ENCODE measurements at places on chromosomes 2 and 18.

GRCh38 chr2:40370007-40370395 lies 81.9 kb downstream of the SLC8A1 start:
- DNase-seq, result peak; percentile 71

DNA sequence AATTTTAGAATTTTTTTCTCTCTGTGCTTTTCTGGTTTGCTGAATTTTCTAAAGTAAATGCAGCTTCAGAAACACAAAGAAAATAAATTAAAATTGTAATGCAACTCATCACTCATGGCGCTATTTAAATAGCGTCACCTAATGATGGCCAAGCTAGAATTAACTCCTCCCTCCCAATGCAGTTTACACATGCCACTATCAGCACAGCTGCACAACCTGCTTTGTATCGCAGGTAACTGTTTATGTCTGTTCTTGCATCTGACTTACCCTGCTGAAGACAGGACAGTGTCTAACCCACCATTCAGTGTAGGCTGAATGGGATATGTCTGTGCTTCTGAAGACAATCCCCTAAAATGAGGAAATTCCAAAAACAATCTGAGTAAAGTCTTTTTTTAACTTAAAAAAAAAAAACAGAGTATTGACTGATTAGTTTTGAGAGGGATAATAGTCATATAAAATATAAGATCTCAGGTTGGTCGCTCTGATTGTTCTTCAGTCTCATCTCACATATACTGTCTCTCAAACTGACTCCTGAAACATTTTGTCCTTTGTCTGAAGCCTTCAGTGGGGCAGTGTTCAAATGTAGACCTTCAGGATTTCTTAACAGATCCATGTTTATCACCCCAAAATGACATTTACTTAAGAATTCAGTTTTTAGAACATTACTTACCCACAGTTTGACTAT lies 271.4 kb downstream of the ZEB2 start:
- DNase-seq, result no peak

DNA sequence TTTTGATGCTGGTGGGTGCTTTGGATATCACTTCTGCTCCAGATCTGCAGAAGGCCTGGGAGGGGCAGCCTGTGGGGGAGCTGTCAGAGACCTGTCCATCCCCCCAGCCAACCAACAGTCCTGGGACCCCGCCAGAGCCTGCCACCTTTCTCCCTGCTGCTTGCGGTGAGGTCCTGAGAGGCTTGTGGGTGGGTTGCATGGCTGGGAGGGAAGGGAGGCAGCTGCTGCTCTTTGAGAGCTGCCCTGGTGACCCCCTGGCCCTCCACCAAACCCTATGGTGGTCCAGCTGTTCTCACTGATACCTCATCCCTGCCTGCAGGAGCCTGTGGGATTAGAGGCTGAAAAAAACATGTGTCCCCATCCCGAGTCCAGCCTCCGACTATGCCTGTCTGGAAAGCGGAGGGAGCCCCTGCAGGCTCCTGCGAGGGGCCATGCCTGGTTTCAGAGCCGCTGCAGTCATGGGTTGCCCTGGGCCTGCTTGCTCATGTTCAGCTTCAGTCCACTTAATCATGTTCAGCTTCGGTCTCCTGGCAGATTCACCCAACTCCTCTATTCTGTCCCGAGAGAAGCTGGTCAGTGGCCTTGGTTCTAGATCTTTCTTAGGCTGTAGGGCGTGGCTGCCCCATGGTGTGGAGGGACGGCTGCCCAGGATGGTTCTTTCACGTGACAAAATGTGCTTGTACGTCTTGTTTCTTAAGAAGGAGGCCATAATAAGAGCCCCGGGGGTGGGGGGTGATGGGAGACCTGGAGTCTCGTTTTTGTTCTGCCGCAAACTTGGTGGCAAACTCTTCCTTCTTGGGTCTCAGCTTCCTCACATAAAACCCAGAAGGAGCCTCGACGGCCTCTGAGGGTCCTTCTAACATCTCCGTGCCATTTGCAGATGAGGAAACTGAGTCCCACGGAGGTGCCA lies 98.5 kb downstream of the CTIF start:
- no peak for DNase-seq

- peak; percentile 43 for DNase-seq
Observed at GRCh38 chr2:17646081-17646554, 105.6 kb downstream of the VSNL1 start.

GRCh38 chr2:129754421-129754820 lies 225.0 kb upstream of the RAB6C start:
- DNase-seq, result no peak

GRCh38 chr18:54852780-54853675 lies 24.8 kb downstream of the RAB27B start:
- DNase-seq, result no peak

DNA sequence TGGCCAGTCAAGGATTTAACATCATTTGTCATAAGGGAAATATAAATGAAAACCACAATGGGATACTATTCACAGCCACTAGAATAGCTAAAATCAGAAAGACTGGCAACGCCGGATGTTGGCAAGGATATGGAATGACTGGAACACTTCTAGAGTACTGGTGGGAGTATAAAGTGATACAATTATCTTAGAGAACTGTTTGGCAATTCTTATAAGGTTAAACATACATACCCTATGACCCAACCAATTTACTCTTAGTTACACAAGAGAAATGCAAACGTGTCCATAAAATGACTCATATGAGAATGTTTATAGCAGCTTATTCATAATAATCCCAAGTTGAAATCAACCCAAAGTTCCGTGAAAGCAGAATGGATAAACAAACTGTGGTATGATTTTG lies 35.1 kb downstream of the MAPK4 start:
- DNase-seq, result no peak

DNA sequence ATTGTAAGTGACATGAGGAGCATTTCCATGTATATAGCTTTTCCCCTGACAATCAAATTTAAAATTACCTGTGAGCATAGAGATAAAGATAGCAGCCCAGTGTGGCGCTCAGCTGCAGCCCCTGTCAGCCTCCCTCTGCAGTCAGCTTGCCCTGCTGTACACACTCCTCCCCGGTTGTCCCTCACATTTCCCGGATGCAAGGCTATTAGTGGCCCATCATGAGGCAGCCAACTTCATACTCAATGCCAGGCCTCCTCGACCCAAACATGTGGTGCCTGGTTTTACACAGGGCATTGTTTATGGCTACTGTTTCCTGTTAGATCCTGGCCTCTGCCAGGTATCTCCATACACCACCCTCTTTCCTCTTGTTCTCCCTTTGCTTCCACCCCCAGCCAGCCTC lies 116.1 kb upstream of the SH3BP4 start:
- DNase-seq, result no peak

GRCh38 chr2:214378455-214379103 lies 32.3 kb upstream of the VWC2L start:
- no peak for DNase-seq

GRCh38 chr2:1769703-1770422 lies 25.5 kb upstream of the PXDN start:
- DNase-seq, result no peak

- no peak for DNase-seq
Observed at GRCh38 chr2:96131152-96131812, 7.0 kb downstream of the ASTL start.

DNA sequence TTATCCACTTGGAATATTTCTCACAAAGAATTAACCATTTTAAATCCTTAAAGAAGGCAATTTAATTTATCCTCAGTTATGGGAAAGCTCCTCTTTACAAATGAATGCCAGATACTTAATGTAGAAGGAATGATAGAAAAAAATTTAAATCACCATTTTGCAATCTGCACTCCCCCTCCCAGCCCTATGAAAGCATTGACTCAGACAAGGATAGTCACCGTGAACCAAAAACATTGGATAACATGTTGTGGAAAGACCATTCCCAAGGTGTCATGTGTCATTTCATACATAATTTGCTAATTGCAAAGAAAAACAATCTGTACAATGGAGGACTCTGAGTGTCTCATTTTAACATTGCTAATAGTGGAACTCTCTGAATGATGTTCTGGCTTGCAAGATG lies 421.0 kb downstream of the TXNL1 start:
- DNase-seq, result no peak

GRCh38 chr2:19435815-19436214 lies 77.4 kb upstream of the OSR1 start:
- DNase-seq, result no peak

GRCh38 chr2:141498561-141498960 lies 632.3 kb downstream of the LRP1B start:
- no peak for DNase-seq

GRCh38 chr2:39604866-39605265 lies 60.9 kb upstream of the TMEM178A start:
- DNase-seq, result no peak

DNA sequence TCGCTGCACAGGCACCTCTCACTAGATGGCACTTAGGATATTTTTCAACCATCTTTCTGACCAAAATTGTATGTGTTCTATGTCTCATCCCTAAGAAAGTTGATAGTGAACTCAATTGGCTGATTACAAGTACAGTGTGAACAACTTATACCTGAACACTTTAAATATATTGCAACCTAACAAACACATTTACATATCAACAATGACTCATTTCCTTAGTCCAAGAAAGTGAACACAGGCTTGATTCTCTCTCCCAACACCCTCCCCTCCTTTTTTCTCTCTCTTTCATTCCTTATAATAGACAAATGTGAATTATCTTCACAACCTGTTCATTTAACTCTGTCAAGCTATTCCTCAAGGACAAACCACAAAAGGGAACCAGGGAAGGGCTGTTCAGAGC lies 192.0 kb downstream of the SLC8A1 start:
- DNase-seq, result no peak

- no peak for DNase-seq
Observed at GRCh38 chr2:80351231-80351630, 46.7 kb upstream of the LRRTM1 start.

- DNase-seq, result no peak
Observed at GRCh38 chr2:133937669-133938068, 316.2 kb upstream of the MGAT5 start.

DNA sequence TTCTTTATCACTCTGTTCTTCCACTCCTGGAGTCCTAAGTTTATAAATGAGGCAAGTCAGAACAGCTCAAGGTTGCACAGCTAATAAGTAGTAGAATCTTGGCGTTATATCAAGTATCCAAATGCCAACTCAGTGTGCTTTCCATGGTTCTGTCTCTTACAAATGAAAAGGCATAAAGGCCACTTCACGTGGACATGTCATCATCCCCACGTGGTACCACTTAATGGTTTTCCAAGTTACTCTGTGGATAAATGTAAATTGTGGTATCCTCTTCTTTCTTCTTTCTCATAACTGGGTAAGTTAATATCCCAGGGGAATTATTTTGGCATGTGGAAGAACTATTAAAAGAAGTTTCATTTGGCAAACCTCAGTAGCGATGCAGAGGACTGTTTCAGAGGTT lies 131.5 kb upstream of the L3MBTL4 start:
- DNase-seq, result no peak

DNA sequence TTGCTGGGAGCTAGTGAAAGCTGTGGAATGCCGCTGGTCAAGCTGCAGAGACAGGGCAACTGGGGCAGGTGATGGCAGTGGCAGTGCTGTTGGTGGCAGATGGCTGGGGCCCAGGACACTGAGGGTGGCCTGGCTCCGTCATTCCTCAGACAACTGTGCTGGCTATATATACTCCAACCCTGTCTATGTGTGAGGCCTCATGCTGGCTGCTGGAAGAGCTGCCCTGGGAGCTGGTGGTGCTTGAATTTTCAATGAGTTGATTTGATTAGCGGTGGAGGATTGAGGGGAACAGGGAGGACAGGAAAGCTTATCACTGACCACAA lies 66.5 kb upstream of the TMEM200C start:
- no peak for DNase-seq

DNA sequence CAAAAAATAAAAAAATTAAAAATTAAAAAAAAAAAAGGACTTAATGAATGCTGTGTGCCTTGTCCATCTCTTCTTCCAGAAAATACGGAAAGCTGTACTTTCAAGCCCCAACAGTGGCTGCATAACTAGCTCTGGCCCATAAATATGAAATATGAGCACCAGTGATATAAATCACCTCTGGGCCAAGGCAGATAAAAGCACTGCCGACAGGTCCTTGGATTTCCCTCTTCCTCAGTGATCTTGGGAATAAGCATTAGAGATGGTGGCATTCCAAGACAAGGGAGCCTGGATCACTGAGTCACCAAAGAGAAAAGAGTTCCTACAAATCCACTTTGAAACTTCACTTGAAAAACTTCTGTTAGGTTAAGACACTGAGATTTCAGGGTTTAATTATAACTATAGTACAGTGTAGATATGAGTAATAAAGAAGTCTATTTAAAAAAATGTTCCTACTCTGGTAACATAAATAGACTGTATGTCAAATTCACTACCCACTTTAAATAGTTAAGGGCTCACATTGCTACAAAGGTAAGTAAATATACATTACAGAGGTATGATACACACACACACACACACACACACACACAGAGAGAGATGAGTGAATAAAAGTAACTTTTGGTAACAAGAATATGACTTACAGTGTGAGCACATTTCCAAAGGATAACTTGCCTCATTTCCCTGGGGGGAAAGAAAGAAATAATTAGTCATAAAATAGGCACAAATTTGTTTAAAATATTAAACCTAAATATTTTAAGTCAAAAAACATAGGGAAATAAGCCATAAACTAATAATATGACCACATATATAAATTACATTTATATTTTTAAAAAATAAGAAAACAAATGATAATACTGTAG lies 35.6 kb downstream of the PPP3R1 start:
- no peak for DNase-seq

DNA sequence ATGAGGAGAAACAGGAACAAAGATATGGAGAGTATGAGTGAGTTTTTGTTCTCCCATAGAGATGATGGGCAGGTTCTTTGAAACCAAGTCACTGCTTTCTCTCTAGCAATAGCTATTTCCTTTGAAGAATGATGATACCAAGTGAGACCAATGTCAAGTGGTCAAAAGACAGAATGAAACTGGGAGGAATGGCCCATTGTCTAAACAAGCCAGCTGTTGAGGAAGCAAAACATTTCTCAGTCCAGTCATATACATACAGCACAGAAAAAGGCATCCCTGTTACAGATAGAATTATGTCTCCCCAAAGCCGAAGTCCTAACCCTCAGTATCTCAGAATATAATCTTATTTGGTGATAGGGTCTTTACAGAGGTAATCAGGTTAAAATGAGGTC lies 66.1 kb upstream of the EPC2 start:
- no peak for DNase-seq

GRCh38 chr2:35168351-35168750 lies 1187.2 kb upstream of the CRIM1 start:
- DNase-seq, result no peak
